ENCODE measurements at places on chromosomes 2 and 18.

GRCh38 chr2:179787601-179788000 lies 73.8 kb downstream of the ZNF385B start:
- DNase-seq: no peak

- no peak for DNase-seq
These were observed 251.6 kb upstream of the APCDD1 start for GRCh38 chr18:10202845-10203321.

DNA sequence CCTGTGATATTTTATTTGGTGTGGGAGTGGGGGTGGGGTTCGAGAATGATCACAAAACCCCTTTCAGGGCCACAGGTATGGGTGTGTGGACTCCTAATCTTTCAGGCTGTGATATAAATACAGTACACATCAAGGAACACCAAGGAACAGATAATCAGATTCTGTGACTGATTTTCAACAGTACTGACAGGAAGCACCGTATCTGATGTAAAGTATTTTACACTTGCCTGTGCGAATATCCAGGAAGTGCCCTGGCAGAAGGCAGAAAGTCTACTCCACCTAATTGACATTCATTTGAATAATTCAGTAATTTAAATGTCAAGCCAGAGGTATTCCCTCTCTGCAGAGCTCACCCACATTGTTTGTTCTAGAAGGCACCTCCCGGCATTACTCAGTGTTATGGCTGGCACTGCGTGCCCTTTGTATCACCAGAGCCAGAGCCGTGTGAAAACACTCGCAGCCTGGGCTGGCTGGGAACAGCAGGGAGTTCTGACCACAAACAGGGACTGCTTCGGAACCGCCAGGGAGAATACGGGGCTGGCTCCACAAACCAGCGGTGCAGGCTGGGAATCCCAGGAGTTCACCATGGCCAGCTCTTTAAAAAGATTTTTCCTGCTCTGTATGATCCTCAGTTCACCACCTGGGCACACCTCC lies 91.8 kb downstream of the ACVR1 start:
- no peak for DNase-seq

- no peak for DNase-seq
These were observed 68.4 kb downstream of the EML6 start for GRCh38 chr2:54791831-54792230.

DNA sequence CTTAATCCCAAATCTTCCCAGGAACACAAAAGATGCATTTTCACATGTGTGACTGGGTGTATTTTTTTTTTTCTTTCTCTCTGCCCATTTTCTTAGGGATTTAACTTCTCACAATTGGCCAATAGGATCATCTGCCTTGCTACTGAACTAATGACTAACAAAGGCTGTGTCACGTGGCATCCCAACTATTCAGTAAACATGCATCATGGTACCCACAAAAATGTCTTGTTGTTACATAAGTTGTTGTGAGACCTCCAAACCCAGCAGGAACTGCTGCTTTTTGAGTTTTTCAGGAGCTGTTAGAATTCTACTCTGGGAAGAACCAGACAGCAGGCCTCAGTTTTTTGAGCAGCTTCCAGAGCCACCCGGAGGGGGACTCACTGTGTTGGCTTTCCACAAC lies 31.9 kb downstream of the GAD1 start:
- no peak for DNase-seq

DNA sequence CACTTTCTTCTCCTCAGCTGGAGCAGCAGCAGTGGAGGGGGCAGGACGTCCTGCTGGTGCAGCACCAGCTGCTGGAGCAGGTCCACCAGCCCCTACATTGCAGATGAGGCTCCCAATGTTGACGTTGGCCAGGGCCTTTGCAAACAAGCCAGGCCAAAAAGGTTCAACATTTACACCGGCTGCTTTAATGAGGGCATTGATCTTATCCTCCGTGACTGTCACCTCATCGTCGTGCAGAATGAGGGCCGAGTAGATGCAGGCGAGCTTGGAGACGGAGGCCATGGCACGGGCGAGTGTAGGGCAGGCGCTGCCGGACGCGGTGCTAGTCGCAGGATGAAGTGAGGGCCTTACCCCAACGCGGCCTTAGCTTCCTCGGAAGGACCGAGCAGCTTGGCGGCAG lies 12.5 kb downstream of the HOXD1 start:
- DNase-seq: no peak

GRCh38 chr2:6412533-6413091 lies 453.1 kb downstream of the CMPK2 start:
- no peak for DNase-seq

DNA sequence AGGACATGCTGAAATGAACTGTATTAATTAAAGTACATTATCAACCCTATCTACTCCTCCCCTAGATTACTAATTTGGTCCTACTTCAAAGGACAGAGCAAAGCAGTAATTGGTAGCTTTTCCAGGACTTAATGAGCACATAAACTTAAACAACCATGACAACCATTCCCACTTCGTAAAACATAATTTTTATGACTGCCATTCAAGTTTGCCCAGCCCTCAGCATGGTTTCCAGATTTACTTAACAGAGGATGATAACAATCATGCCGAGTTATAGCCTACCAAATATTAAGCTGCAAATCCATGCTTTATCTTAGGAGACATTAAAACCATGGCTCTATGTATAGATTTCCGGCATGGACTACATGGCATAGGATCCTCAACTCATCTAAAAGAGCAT lies 401.1 kb upstream of the CHAC2 start:
- DNase-seq: no peak

DNA sequence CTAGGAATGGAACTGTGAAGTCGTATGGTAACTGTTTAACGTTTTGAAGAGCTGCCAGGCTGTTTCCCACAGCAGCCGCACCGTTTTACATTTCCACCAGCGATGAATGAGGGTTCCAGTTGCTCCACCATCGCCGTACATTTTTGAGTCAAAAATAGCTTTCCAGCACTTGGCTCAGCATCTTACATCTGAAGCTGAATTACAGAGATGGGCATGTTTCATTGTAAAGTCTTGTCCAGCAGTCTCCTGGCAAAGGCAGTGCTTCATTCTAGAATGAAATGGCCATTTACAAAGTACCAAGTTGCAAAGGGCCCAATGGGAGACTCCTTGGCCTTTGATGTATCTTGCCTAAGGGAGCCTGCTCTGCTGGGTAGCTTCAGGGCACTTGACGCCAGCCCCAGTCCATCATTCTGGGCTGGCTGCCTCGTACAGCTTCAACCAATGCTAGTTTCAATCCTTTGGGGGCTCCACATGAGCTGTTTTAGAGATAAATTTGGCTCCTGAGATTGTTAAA lies 45.1 kb downstream of the ATIC start:
- no peak for DNase-seq

- no peak for DNase-seq
These were observed 101.1 kb downstream of the CTIF start for GRCh38 chr18:48639772-48640432.

DNA sequence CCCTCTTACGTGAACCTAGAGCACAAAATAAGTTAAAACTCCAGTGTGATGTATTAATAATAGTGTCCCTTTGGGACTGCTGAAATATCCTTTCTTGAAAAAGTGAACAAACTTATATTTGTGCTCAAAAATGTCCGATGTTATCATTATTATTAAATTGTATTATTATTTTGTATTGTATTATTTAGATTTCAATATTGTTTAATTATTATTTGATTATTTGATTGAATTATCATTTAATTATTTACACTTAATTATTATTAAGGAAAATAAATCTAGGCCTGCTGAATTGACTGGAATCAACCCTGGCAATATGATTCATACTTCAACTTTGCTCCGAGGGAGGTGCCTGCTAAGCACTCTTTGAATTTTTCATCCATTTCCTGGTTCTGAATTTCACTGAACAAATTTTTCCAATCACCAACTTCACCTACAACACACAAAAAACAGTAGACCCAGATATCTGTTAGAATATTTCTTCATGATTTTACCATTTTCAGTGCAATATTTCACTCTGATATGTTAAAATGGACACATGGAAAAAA lies 10.9 kb upstream of the EIF2AK2 start:
- DNase-seq: no peak

DNA sequence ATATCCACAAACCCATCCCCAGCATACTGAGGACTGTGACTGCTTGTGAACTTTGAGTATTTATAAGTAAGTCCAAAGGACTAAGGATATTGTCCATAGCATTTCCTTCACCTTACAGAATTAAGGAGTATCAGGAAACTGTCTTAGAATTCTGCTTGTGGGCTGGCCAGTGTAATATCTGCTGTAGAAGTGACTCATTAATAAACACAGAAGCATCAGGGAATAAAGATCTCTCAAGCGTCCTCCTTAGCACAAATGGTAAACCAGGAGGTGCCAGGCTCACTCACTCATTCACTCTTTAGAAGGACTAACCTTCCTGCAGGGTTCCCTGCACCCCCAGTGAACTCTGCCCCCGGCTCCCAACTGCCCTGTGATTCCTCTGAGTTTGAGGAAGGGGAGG lies 31.0 kb downstream of the CCDC68 start:
- DNase-seq: no peak

DNA sequence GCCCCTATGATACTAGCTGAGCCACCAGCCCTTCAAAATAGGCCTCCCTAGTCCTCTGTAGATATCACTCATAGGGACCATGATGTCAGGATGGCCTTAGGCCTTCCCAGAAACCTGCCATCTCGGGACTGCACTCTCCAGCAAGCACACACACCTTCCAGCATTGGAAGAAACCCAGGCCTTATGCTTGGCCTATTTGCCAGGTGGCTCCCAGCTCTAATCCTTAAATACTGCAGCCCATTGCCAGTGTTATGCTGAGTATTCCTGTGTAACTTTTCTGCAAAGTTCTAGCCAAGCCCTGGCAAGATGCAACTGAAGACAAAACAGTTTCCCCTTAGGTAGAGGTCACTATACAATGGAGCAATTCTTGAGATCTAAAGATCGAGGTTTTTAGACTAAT lies 316.5 kb downstream of the SETBP1 start:
- DNase-seq: no peak

GRCh38 chr18:36629138-36629530 lies 199.7 kb downstream of the TPGS2 start:
- no peak for DNase-seq

- no peak for DNase-seq
These were observed 80.1 kb upstream of the MAP3K20 start for GRCh38 chr2:172995323-172996244.

DNA sequence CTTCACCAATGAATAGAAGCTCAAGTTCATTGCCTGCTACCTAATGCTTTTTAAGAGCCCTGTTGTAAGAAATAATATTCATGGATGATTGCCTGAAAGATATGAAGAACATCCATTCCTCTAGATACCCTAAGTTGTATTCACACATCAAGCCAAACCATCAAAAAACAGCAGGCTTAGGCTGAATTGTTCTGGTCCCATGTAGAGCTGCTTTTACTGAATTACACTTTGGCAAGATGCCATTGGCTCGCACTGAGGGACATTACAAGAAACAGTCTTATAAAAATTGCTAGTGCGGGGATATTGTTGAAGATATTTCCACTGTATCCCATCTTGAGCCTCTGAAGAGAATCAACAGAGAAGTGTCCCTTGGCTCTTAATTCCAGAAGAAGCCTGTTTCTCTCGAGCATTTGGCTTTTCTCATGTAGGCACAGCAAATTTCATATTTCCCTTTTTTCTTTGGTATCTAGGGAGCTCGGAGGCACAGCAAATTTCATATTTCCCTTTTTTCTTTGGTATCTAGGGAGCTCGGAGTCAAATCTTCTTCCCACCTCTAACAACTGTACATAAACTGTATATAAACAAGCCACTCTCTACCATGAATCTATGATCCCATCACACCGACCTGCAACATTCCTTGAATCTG lies 107.5 kb downstream of the COLEC12 start:
- DNase-seq: no peak

- no peak for DNase-seq
These were observed 94.3 kb downstream of the ASAP2 start for GRCh38 chr2:9300829-9301453.

GRCh38 chr2:206863716-206864115 lies 75.6 kb upstream of the CPO start:
- no peak for DNase-seq

GRCh38 chr2:45804987-45805755 lies 153.7 kb downstream of the PRKCE start:
- no peak for DNase-seq

DNA sequence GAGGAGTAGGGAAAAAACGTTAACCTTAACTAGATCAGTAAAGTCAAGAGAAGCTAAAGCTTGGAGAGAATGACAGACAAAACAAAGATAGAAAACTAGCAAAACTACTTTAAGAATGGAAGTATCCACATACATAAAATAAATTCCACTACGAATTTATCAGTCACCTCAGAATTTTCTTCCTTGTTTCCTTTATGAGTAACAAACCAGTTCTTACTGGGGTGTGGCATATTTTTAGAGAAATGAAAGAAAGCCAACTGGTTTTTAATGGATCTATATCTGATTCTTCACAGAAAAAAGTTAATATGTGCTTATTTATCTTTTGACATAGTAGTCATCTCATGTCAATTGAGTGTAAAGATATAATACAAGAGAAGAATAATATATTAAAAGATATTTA lies 2033.7 kb upstream of the CELF4 start:
- no peak for DNase-seq

- no peak for DNase-seq
These were observed 803 bp upstream of the DES start for GRCh38 chr2:219417374-219417773.

DNA sequence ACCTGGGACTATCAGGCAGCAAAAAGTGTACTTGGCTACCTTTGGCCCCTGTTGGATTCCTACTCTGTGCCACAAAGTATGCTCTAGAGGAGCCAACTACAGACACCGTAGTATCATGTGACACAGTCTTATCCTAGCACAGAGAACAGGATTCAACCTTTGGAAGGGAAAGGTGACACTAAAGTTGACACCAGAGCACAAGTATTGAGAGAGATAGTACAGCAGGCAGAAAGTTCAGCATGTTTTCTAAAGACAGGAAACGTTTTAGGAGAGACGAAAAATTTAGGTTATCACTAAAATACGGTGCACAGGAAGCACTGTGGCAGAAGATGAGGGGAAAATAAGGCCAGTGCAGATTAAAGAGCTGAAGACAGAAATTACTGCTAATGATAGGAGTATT lies 18.6 kb downstream of the SMAD2 start:
- DNase-seq: no peak

DNA sequence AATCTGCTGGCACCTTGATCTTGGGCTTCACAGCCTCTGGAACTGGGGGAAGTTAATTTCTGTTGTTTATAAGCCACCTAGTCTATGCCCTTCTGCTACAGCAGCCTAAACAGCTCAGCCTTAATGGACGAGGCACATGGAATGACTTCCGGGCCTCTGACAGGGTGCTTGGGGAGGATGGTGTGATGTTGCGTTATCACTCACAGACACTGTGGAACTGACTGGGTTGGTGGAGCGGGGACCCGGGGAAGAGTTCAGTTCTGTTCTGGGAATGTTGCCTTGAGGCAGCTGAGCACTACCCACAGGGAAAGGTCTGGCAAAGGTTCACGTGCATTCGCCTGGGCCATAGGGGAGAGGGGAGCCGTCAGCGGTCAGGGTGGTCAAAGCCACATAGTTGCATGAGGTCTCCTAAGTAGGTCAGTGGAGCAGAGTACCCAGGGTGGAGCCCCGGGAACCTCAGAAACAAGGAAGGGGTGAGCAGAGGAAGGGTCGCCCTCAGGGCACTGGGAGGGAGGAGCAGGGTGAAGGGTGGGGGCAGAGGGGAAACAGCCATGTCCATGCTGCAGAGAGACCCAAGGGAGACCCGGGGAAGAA lies 36.2 kb downstream of the LRRFIP1 start:
- no peak for DNase-seq

GRCh38 chr2:144834998-144835633 lies 315.2 kb upstream of the ZEB2 start:
- no peak for DNase-seq

- no peak for DNase-seq
These were observed 13.4 kb downstream of the BCL11A start for GRCh38 chr2:60540074-60540473.
